ENCODE measurements at places on chromosomes 2 and 18.

- DNase-seq, result no peak
These were observed 80.4 kb downstream of the LCLAT1 start for GRCh38 chr2:30527411-30527810.

GRCh38 chr18:45441110-45441847, 174.0 kb upstream of the SLC14A2 start:
- DNase-seq, result no peak

GRCh38 chr2:240455272-240455646, 19.8 kb downstream of the GPC1 start:
- no peak for DNase-seq

- DNase-seq, result no peak
These were observed 210.9 kb upstream of the SMAD7 start for GRCh38 chr18:49161627-49162026.

- no peak for DNase-seq
These were observed 369.1 kb downstream of the SETBP1 start for GRCh38 chr18:45049578-45050319.

DNA sequence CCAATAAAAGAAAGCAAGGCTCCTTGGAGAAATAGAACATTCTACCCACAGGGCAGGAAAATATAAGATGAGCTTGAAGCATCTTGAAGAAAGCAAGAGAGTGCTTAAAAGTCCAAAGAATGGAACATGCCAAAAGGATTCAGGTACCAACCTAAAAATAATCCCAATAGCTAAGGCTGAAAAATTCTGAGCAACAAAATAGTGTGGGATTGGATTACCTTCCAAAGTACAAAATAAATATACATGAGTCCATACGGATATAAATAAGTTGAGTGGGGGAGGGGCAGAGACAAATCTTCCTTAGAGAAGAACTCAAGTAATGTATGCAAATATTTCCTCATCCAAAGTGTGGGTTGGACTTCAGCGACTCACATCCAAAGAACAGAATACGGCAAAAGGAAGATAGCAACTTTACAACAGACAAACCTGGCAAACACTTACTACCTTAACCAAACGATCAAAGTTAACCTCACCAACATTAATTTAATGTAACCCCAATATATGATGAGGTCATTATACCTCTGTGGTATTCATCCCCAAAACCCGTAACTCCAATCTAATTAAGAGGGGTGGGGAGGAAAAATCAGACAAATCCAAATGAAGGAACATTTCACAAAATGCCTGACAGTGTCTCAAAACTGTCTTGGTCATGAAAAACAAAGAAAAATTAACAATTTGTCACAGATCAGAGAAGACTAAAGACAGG, 26.9 kb downstream of the MEMO1 start:
- DNase-seq, result no peak

- DNase-seq, result no peak
These were observed 41.2 kb downstream of the CYRIA start for GRCh38 chr2:16624436-16624780.

DNA sequence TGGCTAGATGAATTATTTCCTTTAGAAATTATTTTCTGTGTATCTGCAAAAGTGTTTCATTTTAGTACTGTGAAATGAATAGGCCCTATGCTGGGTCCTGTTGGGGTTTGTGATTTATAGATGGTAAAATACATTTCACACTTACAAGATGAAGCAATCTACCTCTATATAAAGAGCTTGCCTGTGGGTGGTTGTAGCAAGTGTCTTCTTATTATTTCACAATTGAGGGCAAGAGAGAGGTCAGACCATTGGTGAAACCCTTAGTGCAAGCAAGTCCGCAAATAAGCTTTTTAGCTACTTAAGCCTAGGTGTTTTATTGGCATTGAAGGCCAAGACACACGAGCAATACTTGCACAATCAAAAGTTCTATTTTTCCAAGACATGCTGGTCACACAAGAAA, 153.1 kb downstream of the FMNL2 start:
- DNase-seq, result no peak

- DNase-seq, result no peak
These were observed 119.6 kb downstream of the FEZ2 start for GRCh38 chr2:36478332-36478738.

DNA sequence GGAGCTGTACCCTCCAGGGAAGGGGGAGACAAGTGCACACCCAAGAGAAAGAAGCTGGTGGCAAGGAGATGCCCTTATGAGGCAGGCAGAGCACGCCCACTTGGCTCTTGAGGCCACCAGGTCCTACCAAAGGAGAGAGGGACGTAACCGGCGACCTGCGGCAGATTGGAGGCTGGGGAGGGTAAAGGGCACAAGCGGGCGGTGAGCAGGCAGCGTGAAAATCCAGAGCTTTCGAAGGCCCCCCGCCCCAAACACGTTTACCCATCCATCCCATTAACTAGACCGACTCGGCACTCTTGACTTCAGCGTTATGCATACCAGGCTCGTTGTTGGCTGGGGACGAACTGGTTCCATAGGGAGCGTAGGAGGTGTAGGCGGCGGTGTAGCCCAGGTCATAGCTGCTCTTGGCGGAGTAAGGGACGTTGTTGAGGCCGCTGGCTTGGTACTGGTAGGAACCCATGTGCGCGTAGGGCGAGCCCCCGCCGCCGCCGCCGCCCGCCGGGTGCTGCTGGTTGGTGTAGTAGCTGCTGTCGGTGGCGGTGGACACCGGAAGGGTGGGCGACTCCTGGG, 794 bp downstream of the DLX2 start:
- DNase-seq, result peak; percentile 39
